ENCODE measurements at places on chromosomes 1 and 21.
A peak's percentile ranks its signal among the peaks of the same experiment; 100 is the strongest.

DNA sequence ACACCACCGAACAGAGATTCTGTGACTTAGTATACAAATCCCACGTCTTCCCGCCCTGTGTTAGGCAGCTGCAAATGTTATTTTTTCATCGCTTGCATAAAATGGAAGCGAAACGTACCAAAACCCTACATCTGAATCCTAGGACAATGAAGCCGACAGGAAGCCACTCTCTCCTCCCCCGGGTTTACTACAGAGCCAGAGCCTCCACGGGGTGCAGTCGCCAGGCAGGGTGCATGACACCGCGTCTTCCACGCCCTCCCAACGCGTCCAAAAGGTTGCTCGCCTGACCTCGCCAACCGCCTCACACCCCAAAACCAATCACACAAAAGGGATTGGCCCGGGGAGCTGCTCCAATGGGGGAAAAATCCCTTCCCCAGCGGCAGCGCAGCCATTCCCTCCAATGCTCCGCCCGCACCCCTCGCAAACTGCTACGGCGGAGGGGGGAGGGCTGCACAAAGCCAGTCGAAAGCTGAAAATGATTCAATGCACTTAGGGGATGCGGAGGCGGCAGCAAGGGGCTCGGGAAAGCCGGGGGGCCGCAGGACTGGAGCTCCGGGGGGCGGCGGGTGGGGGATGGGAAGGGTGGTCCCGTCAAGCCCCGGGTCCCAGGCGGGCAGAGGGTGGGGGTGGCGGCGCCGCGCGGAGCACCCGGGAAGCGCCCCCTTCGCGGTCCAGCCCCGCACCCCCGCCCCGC lies 701 bp downstream of the CEP170 start:
- peak; percentile 70 for DNase-seq

GRCh38 chr21:26072666-26073615 lies 97.6 kb downstream of the APP start:
- no peak for DNase-seq

- DNase-seq, result no peak
These were observed 41.8 kb downstream of the AJAP1 start for GRCh38 chr1:4696161-4696745.

DNA sequence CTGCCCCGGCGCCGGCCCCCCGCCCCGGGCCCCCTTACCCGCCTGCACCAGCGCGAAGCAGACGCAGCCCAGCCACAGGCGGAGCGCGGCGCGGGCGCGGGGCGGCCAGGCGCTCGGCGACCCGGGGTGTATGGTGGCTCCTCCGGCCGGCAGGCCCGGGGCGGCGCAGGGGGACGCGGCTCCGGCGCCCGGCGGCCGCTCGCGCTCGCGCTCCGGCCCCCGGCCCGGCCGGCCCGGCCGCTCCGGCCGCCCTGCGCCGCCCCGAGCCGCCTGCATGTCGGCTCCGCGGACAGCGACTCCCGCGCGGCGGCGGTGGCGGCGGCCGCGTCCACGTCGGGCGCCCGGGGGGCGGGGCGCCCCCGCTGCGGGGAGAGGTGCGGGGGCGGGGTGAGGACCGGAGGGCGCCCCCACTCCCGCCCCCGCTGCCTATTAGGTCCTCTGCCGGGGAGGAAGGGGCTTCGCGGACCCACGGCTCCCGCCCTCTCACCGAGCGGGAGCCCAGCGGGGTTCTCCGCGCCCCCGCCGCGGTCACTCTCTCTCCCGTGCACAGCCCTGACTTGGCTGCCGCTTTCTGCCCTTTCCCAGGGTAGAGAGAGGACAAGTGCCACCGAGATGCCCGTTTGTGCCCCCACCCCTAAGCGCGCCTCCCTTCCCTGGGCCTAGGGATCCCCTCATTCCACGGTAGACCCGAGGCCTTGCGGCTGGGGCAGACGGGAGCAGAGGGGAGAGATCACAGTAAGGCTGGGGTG lies at the start of gene FNDC5:
Gene FNDC5, minus strand, starts transcription at position 298 of the 749 bp plus-strand sequence.
- no peak for DNase-seq

DNA sequence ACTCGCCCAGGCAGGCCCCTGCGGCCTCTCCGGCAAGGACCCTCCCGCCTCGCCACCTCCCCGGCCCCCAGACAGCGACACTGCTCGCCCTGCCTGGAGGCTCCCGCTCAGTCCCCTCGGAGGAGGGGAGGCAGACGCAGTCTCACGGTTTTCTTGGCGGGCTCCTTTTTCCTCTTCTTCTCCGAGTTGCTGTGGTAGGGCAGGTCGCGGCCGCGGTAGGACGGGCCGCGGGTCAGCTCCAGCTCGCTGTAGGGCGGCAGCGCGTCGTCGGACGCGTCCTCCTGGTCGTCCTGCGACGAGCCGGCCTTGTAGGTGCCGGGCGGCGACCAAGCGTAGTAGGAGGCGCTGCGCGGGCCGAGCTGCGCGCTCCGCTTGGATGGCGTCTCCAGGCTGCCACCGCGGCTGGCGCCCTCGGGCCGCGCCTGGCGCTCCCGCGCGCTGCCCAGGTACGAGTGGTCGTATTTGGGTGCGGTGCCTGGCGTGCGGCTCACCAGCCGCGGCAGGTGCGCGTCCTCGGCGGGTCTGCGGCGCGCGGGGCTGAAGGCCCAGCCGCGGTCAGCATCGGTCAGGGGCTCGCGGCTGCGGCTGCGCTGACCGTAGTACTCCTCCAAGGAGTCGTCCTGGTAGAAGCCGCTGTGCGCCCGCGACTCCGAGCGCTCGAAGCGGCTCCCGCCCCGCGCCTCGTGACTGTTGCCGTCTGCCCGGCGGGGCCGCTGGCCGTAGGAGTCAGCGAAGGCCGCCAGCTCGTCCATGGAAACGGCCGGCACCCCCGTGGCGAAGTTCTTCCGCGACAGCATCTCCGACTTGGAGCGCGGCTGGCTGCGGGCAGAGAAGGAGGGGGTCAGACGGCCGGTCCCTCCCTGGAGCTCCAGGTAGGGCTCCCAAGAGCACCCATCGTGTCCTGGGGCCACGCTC lies 44.8 kb upstream of the TADA1 start:
- no peak for DNase-seq

GRCh38 chr1:34786521-34787325 lies 5.7 kb downstream of the GJB3 start:
- DNase-seq, result no peak

- DNase-seq, result no peak
These were observed 70.4 kb upstream of the TTLL7 start for GRCh38 chr1:84069236-84069845.

GRCh38 chr1:81512252-81513003 lies 288.3 kb upstream of the ADGRL2 start:
- no peak for DNase-seq

GRCh38 chr21:26686278-26686677 lies 113.2 kb upstream of the CYYR1 start:
- DNase-seq, result no peak

- DNase-seq, result no peak
These were observed 25.9 kb upstream of the TOR3A start for GRCh38 chr1:179055937-179056336.

- DNase-seq, result no peak
These were observed 754.8 kb downstream of the ADGRL2 start for GRCh38 chr1:82555501-82555900.

DNA sequence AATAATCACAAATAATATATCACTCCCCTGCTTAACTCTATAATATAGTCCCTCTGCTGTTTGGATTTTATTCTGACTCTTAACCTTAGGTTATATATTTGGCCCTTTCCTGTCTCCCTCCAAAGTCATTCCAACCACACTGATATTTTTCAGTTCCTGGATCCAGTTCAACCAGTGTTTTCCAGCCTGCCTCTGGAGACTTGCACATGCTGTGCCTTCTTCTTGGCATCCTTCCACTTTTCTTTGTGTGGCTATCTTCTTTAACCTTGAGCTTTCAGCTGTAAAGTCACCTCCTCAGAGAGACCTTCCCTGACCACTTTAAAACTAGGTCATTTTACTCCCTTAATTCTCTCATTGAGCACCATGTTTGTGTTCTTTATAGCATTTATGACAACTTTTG lies 19.4 kb downstream of the CERS2 start:
- no peak for DNase-seq

DNA sequence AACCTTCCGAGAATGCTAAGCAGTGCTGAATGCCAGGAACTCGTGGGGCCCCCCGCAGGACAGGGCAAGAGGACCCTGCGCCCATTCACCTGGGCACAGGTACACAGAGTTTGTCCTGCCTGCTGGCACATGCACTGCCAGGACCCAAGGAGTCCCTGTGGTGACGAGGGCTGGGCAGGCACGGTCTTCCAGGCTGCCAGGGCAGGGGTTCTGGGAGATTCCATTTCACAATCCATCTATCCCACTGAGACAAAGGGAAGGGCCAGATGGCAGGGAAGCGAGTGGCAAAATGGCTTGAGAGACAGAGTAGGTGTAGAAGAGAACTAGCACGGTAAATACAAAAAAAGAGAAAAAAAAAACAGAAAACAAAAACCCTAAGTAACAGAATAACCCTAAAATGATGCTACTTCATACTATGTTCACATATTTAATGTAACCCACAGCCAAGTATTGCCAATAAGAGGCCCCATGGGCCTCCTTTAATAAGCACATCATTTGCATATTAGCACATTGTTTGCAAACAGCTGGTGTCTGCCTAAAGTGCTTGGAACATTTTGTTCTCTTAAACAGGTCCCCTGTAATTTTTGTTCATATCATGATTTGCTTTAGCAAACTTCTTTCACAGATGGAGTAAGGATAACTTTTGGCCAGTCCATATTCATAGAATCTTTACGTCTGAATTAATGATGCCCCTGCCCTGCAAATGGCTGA lies 83.8 kb downstream of the STUM start:
- no peak for DNase-seq

GRCh38 chr1:167720965-167721616 lies 691 bp upstream of the MPZL1 start:
- DNase-seq, result no peak

- DNase-seq, result no peak
These were observed 23.9 kb downstream of the PALMD start for GRCh38 chr1:99669821-99670220.

- no peak for DNase-seq
These were observed 103.5 kb downstream of the RPE65 start for GRCh38 chr1:68346188-68346808.

- no peak for DNase-seq
These were observed at the start of gene RUNX3 for GRCh38 chr1:24930260-24931145. RUNX3 (minus strand) TSS chr1:24930276; CDS start chr1:24929868, 408 bp downstream.

DNA sequence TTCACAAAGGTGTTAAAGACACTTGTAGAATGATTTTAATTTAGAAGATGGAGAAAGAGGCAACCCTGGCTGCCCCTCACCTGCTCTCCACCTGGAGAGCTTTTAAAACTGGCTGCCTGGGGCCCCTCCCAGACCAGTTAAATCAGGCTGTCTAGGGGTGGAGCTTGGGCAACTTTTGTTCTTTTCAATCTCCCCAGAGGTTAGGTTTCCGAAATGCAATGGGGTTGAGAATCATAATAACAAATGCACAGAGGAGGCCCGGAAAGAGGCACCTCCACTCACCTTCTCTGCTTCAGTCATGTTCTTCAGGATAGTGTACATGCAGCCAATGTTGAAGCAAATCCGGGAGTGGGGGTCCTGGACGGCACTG lies 400 bp downstream of the NCF2 start:
- no peak for DNase-seq

All from hypothalamus (tissue), 51 donors.